ENCODE measurements at places on chromosomes 7 and 10. TPM values are rescaled to one million over a fixed set of nuclear protein-coding genes. Genes with fewer than 3 reads are reported as not detected.

- no peak overlapping the region for H3K27ac ChIP-seq
- H3K4me1 ChIP-seq: no peaks in the 10 kb centered on the region
- no peak for DNase-seq
Measured at GRCh38 chr10:25766687-25767221, 167.3 kb upstream of the MYO3A start.

DNA sequence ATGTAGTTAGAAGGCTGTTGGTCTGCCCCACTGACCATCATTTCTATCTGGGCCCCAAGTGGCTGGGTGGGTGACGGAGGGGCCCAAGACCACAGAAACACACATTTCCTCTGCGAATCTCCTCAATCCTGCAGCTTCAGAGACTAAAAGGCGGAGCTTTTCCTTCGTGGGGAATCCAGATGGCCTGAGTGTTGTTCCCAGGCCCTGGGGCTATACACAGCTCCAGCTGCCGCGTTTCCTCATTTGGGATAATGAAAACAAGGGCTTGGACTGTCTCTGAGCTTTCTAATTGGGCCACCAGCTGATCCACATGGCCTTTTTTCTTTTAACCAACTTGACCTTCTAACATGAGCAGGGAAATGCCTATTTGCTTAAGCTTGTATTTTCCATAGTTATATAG is 339.9 kb downstream of the CXCL12 start:
- H3K36me3 ChIP-seq: no peaks in the 10 kb centered on the region
- H3K27me3 ChIP-seq: no peaks in the 10 kb centered on the region
- H3K4me3 ChIP-seq: no peak overlapping the region
- no peak for DNase-seq
- peaks cover 35% of the 10 kb centered on the region for H3K4me1 ChIP-seq
- peak overlapping the region; percentile 52 for H3K27ac ChIP-seq

DNA sequence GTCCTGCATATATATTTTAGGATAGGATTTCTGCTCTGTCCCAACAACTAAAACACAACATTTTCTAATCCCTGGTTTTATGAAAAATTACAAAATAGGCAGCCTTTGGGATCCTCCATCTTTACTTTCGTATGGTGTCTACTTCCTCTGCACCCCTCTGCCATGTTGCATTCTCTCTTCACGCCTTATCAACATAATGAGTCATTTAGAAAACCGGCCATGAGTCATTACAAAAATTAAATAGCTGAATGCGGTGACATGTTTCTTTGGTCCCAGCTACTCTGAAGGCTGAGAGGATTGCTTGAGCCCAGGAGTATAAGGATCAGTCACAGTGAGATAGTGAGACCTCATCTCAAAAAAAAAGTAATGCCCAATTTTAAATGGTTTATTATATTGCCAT is 148.1 kb upstream of the CELF2 start:
- no peak overlapping the region for H3K27ac ChIP-seq
- no peak overlapping the region for H3K4me3 ChIP-seq
- H3K36me3 ChIP-seq: no peaks in the 10 kb centered on the region
- DNase-seq: no peak

The TMEM273 gene
- polyA plus RNA-seq: 11.1 TPM

- no peaks in the 10 kb centered on the region for H3K36me3 ChIP-seq
- DNase-seq: no peak
- no peaks in the 10 kb centered on the region for H3K4me1 ChIP-seq
- no peak overlapping the region for H3K27ac ChIP-seq
- no peak overlapping the region for H3K4me3 ChIP-seq
- no peaks in the 10 kb centered on the region for H3K27me3 ChIP-seq
Measured at GRCh38 chr7:20541608-20542349, 73.7 kb upstream of the ABCB5 start.

DNA sequence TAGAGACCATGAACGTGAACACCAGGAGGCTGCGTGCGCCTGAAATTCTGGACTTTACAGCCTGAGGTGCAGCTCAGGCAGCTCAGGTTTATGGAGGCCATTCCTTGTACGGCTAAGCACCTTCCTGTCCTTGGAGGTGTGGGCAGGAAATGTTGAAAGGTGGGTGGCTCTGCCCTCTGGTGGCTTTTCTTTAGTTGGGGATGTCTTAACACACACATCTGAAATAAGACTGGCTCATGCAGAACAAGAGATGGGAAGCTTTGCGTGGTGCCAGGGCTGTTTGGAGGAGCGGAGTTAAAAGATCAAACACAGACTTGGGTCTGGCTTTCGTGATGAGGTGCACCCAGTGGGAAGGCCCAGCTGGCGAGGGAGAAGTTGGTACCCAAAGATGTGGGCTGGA is 64.1 kb downstream of the DOCK1 start:
- DNase-seq: no peak
- H3K36me3 ChIP-seq: no peaks in the 10 kb centered on the region
- H3K4me3 ChIP-seq: no peak overlapping the region
- H3K27ac ChIP-seq: no peak overlapping the region
- peaks cover 17% of the 10 kb centered on the region for H3K4me1 ChIP-seq
- no peaks in the 10 kb centered on the region for H3K27me3 ChIP-seq

- H3K36me3 ChIP-seq: no peaks in the 10 kb centered on the region
- no peak overlapping the region for H3K27ac ChIP-seq
- DNase-seq: no peak
- H3K27me3 ChIP-seq: no peaks in the 10 kb centered on the region
- H3K4me1 ChIP-seq: no peaks in the 10 kb centered on the region
- H3K4me3 ChIP-seq: no peak overlapping the region
Measured at GRCh38 chr7:76077435-76077834, 29.5 kb downstream of the MDH2 start.

GRCh38 chr7:132393789-132394261 is 182.4 kb downstream of the PLXNA4 start:
- H3K27ac ChIP-seq: peak overlapping the region; percentile 74
- DNase-seq: peak; percentile 84
- H3K27me3 ChIP-seq: no peaks in the 10 kb centered on the region
- no peak overlapping the region for H3K4me3 ChIP-seq

DNA sequence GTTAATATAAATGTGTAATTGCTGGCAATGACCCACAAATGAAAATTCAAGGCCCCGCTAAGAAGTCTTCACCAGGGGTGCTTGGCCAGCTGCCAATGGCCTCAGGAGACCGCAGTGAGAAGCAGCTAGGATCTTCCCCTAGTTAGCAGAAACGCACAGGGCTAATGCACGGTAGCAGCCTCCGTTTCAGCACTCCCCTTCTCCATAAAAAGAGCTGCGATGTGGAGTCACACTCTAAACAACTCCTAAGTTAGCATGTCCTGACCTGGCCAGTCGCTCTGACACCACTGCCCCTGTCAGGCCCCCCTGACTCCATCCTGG is 139.0 kb downstream of the SEPTIN14 start:
- H3K4me1 ChIP-seq: no peaks in the 10 kb centered on the region
- no peaks in the 10 kb centered on the region for H3K36me3 ChIP-seq
- no peak overlapping the region for H3K4me3 ChIP-seq
- H3K27ac ChIP-seq: no peak overlapping the region
- DNase-seq: no peak

GRCh38 chr7:2757361-2757903 is 69.4 kb downstream of the AMZ1 start:
- peak overlapping the region; percentile 22 for H3K4me3 ChIP-seq
- DNase-seq: peak; percentile 93
- no peaks in the 10 kb centered on the region for H3K27me3 ChIP-seq

The SPDYE8 gene
- not detected for polyA plus RNA-seq

DNA sequence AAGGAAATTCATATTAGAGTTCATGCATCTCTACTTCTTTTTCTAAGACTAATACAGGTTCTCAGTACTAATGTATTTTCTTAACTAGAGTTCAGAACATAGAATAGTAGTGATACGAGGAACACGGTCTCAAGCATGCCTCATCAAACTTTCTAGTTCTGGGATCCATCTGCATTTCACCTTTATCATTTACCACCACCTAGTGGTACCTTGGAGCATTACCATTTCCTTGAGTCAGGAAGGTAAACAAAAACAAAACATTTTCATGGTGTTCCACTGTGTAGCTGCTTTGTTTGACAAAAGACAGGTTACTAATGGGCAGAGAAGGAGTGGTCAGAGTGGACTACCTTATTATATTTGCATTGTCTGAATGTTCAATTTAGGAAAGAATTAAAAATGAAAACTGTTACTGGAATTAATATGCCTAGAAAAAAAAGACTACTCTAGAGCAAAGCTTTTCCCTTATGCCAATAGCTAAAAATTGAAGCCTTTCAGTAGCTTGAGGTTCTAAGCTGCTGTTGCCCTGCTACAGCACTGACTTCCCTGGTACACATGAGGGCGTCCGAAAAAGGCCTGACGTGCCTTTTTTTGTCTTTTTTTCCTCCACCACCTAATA is 44.5 kb downstream of the STARD3NL start:
- H3K27ac ChIP-seq: no peak overlapping the region
- peaks cover 18% of the 10 kb centered on the region for H3K36me3 ChIP-seq
- peaks cover 14% of the 10 kb centered on the region for H3K4me1 ChIP-seq

DNA sequence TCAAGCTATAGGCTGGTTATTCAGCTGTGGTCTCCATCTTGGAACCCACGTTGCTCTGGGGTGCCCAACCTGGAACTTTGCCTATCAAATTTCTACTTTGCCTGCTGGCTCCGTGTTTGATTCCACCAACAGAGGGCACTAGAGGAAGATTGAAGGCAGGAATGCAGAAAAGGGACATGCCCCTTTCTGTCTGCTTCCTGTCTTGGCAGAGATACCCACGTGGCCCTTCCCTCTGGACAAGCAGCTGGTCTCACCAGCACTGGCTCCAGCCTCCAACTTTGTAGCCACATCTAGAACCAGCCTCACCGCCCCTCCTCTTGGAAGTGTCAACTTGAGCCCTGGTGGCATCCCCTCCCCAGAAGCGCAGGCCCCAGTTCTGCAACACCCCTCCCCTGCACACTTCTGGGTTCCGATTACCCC is 52.1 kb upstream of the ZNF438 start:
- H3K4me3 ChIP-seq: no peak overlapping the region
- H3K27ac ChIP-seq: no peak overlapping the region
- H3K36me3 ChIP-seq: no peaks in the 10 kb centered on the region

The MMRN2 gene
- polyA plus RNA-seq: 1.8 TPM

The LRRC17 gene
- 0.58 TPM for polyA plus RNA-seq

The DNAJC9 gene
- 22.1 TPM for polyA plus RNA-seq

DNA sequence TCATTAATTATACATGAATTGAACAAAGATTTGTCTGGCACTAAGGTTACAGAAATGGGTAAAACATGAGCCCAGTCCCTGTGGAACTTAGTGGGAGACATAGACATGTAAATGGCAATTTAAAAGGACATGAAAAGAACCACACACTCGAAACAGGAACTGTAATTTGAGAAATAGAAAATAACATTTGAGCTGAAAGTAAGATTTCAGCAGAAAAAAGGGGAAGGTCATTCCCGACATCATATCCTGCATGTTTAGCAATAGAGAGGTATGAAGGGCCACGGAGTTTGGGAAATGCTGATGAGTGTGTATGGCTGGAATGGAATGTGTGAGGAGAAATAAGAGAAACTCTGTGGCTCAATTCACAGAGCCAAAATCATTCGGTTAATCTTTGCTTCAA is 175.4 kb upstream of the AHR start:
- no peaks in the 10 kb centered on the region for H3K4me1 ChIP-seq
- no peak overlapping the region for H3K4me3 ChIP-seq
- DNase-seq: no peak
- H3K27me3 ChIP-seq: no peaks in the 10 kb centered on the region

- no peaks in the 10 kb centered on the region for H3K27me3 ChIP-seq
- no peaks in the 10 kb centered on the region for H3K36me3 ChIP-seq
- DNase-seq: peak; percentile 35
- H3K4me1 ChIP-seq: peaks cover 7% of the 10 kb centered on the region
- no peak overlapping the region for H3K4me3 ChIP-seq
Measured at GRCh38 chr7:1810961-1811849, 141.1 kb downstream of the ELFN1 start.

GRCh38 chr7:101201695-101202602 is 1.1 kb upstream of the MOGAT3 start:
- peaks cover 70% of the 10 kb centered on the region for H3K27me3 ChIP-seq
- H3K4me3 ChIP-seq: no peak overlapping the region
- H3K4me1 ChIP-seq: peaks cover 8% of the 10 kb centered on the region
- no peak overlapping the region for H3K27ac ChIP-seq
- no peak for DNase-seq
- H3K36me3 ChIP-seq: no peaks in the 10 kb centered on the region

DNA sequence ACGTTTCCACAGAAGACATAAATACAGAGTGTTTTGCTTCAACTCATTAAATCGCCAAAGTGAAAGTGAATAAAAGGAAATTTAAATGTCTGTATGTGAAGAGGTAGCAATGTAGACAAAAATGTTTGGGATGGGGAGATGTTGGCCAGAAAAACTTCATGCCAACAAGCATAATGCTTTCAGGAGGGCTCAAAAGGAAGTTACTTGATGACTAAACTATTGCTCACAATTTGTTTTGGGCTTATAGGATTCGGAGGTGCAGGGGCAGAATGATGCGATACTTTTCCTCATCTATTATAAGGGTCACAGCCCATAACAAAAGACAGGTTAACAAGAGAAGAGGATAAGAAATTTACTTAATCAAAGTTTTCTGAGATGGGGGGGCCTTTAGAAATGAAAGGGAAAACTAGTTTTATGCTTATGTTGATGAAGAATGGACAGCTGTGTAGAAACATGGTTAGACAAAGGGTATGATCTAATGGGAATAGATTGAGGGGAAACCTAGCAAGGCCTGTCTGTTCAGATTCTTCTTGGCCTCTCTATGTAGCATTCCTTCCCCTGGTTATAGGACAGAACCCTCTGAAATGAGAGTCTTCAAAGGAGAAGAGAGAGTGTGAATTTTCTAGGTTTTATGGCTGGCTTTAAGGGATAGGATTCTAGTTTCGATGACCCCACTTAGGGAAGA is 898.6 kb downstream of the LRMDA start:
- no peak overlapping the region for H3K27ac ChIP-seq
- H3K4me3 ChIP-seq: no peak overlapping the region
- H3K36me3 ChIP-seq: no peaks in the 10 kb centered on the region
- no peaks in the 10 kb centered on the region for H3K27me3 ChIP-seq
- H3K4me1 ChIP-seq: no peaks in the 10 kb centered on the region
- no peak for DNase-seq

DNA sequence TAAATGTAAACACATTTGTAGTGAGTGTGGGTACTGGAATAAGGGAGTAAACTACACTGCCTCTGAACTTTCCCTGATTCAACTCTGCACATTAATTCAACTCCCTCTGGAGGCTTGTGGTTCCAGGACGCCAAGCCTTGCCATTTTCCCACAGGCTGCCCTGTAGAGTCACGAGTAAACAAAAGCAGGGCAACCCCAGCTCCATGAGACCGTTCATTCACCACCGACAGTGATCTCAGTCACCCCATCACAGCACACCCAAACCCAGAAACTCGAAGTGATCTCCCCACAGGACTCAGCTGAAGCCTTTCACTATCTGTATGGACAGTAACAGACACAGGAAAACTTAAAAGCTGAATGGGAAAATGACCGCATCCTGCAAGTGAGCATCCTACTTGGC is 218.8 kb upstream of the FRMD4A start:
- peaks cover 14% of the 10 kb centered on the region for H3K4me1 ChIP-seq
- no peak for DNase-seq
- H3K27me3 ChIP-seq: no peaks in the 10 kb centered on the region
- no peaks in the 10 kb centered on the region for H3K36me3 ChIP-seq
- H3K4me3 ChIP-seq: no peak overlapping the region

The FRMD4A gene
- 3.0 TPM for polyA plus RNA-seq
